ENCODE measurements at places on chromosomes 7 and 10.

DNA sequence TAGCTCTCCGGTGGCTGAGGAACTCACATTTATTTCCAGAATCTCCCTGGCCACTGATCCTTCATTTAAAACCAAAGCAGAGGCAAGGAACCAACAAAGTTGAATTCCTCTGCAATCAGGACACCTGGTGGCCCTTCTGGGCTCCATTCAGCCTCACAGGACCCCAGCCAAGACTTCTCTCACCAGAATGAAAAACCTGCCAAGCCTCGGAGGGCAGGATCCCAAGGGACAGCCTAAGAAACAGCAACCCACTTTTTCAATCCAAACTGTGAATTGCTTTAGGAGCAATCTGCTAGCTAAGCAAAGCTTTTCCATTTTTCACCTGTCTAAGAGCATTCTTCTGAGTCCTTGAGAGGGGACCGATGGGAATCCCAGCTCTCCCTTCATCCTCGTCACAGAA lies 34.6 kb downstream of the OAT start:
- DNase-seq: no peak

GRCh38 chr7:65325793-65326432 lies 47.7 kb upstream of the ZNF92 start:
- DNase-seq: no peak

- no peak for DNase-seq
These were observed 25.5 kb downstream of the RNLS start for GRCh38 chr10:88557658-88558057.

DNA sequence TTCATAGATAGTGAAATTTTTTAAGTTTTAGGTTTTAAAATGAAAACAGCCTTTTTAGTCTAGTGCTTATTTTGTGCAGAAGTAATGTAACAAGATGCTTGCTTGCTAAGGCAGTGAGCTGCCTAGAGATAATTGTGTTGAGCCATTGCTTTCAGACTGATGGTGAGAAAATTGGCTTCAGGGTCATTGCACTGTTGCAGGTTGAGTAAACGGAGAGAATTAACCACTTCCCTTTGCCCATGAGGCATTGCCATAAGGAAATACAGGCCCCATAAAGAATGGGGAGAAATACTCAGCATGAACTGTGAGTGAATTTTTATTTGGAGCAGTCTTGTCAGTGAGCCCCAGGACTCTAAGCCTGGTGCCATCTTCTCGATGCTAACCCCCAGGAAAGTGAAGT lies 140.5 kb downstream of the LRRC4 start:
- DNase-seq: no peak

GRCh38 chr10:129372172-129372571 lies 94.9 kb upstream of the MGMT start:
- DNase-seq: no peak

All from SHP77 treated with DMSO at 0.1 percent for 48 hours (cell line).